ENCODE measurements at places on chromosomes 5 and 9. TPM values are rescaled to one million over a fixed set of nuclear protein-coding genes. Genes with fewer than 3 reads are reported as not detected.

GRCh38 chr9:120659209-120659608 is 55.1 kb downstream of the MEGF9 start:
- DNase-seq, result no peak

DNA sequence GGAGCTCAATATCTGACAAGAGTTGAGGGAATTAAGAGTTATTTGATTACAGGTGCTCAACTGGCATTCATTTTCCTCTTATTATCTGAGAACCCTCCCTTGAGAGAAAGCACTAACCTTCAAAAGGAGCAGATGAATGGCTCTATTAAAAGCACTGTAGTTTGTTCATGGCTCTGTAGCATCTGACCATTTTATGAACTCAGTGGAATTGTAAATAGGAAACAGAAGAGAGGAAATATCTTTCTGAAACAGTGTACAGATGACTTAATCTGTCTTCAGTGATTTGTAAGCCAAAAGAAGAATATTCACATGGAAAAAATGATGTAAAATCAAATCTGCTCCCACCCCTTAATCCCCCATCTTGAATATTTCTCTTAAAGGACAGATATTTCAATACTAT is 810.4 kb upstream of the GRAMD2B start:
- DNase-seq, result no peak

Gene ZNF474
- polyA plus RNA-seq, result 0.06 TPM

GRCh38 chr5:74051076-74051475 is 425.1 kb downstream of the ARHGEF28 start:
- no peak for DNase-seq

Gene SHC3
- polyA plus RNA-seq, result 1.3 TPM

GRCh38 chr9:4318326-4318725 is 18.5 kb upstream of the GLIS3 start:
- DNase-seq, result no peak

DNA sequence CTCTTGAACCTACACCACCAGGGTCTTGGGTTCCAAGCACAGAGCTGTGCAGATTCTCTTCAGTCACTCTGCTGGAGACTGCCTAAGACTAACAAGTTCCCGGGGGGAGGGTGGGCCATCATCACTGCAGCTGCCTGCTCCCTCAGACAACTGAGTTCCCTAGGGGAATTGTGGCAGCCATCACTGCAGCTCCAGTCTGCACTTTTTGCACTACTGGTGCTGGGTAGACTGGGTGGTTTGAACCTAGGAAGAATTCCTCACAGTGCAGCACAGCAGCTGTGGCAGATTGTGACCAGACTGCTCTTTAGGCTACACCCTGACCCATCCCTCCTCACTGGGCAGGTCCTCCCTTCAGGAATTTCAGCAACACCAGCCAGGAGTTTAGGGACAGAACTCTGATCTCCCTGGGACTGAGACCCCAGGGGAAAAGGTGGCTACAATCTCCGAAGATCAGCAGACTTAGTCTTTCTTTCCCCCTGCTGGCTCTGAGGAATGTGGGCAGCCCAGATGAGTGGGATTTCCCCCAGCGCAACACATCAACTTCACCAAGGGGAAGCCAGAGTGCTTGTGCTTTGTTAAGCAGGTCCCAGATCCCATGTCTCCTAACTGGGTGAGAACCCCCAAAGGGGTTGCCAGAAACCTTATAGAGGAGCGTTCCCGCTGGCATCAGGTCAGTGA is 30.9 kb upstream of the RGMB start:
- no peak for DNase-seq

Gene ATP6V0E1
- polyA plus RNA-seq, result 491 TPM

GRCh38 chr5:171524466-171524865 is 105.0 kb downstream of the FGF18 start:
- DNase-seq, result no peak

DNA sequence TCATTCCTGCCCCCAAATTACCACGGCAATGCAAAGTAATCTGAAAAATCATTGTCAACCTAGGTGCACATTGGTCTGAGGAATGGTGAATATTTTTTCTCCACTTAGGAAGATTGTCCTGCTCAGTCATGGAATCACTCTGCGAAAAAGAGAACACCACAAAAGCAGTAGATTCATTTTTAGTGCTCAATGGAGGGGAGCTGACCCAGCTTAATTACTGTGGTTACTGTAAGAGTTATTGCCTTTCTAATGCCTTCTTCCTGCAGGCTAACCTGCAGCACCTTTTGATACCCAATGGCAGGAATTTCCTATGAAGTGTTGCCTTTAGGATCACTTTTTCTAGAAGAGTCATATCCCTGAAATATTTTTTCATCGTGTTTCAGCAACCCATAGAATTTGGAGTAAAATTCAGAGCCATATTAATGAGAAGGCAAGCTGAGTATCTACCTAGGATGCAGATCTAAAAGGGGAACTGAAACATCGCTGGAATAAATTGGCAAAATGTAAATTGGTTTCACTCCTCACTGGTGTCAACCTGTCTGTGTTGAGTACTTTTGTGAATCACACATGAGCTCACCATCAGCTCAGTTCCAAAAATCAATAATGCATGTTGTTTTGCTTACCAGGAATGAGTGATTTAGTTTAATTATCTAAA is 464.5 kb downstream of the CSNK1G3 start:
- DNase-seq, result no peak

Gene CANX
- 974 TPM for polyA plus RNA-seq

DNA sequence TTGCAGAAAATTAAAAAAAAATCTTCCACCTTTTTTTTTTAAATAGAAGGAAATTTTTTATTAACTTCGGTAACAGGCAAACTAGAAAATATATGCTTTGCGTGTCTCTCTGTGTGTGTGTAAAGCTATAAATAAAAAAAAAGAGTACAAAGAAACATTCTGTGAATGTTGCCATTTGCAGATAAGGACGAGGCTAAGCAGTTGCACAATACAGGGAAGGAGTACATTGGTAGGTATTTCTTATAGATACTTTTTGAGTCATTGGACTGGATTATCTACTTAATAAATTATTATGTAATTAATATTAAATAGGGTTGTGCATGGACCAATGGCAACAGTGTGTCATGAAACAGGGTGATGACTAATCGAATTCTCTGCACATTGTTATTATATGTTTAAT is 102.4 kb downstream of the CAMK4 start:
- DNase-seq, result no peak

- DNase-seq, result peak; percentile 12
Measured at GRCh38 chr9:115548609-115549260, 430.8 kb upstream of the TNC start.

Gene TMEFF1
- 0.10 TPM for polyA plus RNA-seq

Gene IL17B
- polyA plus RNA-seq, result 0.49 TPM

DNA sequence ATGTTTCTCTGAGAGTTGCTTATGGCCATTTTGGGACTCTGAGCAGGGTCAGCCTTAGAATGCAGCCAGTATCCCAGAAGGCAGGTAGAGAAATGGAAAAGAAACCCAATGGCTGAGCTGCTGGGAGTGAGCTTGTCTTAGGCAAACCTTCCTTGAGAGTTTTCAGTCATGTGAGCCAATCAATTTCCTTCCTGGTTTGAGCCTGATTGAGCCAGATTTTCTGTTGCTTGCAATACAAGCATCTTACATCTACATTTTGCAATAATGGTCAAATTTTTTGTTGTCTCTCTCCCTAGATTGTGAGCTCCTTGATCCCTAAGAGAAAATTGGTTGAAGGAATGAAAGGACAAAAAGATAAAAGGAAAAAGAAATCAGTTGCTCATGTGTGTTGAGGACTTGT is 155.3 kb downstream of the SNX18 start:
- no peak for DNase-seq

Gene LCN15
- not detected for polyA plus RNA-seq

Gene CCDC192
- polyA plus RNA-seq, result not detected

DNA sequence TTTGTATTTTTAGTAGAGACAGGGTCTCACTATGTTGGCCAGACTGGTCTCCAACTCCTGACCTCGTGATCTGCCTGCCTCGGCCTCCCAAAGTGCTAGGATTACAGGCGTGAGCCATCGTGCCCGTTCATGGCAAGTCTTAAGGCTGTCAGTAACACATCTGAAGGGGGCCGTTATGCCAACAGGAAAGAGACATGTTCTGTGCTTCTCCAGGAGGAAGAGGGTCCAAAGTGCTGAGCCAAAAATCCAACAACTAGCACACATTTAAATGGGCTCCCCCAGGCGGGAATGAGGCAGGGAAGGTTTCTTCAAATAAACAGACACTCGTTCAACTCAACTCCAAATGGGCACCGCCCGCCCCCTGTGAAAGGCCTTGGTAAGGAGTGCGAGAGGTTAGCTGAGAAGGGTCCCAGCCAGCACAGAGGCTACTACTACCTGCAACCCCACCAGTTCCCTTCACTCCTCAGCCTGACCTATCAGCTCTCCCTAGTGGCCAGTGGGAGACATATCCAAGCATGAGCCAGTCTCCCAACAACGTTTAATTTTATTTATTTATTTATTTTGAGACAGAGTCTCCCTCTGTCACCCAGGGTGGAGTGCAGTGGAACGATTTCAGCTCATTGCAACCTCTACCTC is 84.1 kb upstream of the DMRT1 start:
- no peak for DNase-seq

- DNase-seq, result no peak
Measured at GRCh38 chr9:137705443-137705863, 86.6 kb downstream of the EHMT1 start.

Gene SLCO6A1
- polyA plus RNA-seq, result not detected

- DNase-seq, result no peak
Measured at GRCh38 chr5:31186672-31187267, 6.7 kb upstream of the CDH6 start.

Gene ATP10B
- polyA plus RNA-seq, result not detected

Gene NTNG2
- 0.44 TPM for polyA plus RNA-seq

- DNase-seq, result no peak
Measured at GRCh38 chr9:24007185-24007584, 181.1 kb upstream of the ELAVL2 start.

DNA sequence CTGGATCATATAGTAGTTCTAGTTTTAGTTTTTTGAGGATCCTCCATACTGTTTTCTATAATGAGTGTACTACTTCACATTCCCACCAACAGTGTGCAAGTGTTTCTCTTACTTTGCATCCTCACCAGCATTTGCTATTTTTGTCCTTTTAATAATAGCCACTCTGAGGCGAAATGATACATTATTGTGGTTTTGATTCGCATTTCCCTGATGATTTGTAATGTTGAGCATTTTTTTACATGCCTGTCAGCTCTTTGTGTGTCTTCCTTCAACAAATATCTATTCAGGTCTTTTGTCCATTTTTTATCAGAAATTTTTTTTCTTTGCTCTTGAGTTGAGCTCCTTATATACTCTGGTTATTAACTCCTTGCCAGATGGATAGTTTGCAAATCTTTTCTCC is 114.0 kb downstream of the ADAMTSL1 start:
- DNase-seq, result no peak

Data from BJ (cell line).